Urinary bladder (tissue), 4 donors: ENCODE measurements at places on chromosomes 3 and 15. TPM values are rescaled to one million over a fixed set of nuclear protein-coding genes. Genes with fewer than 3 reads are reported as not detected.

DNA sequence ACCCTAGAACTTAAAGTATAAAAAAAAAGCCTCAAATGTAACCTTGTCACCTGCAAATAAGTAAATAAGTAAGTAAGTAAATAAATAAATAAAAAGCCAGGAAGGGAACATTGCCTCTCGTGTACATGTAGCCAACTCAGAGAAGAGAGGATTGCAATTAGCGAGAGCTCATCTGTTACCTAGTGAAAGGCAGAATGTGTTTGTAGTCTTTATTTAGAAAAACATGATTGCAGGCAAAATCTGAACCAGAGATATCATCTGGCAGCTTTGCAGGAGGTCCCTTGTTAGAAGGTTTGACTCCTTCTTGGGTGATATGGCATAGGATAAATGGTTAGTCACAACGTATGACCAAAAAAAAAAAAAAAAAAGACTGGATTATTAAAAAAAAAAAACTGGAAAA is 71.6 kb upstream of the SYN2 start:
- DNase-seq = no peak

DNA sequence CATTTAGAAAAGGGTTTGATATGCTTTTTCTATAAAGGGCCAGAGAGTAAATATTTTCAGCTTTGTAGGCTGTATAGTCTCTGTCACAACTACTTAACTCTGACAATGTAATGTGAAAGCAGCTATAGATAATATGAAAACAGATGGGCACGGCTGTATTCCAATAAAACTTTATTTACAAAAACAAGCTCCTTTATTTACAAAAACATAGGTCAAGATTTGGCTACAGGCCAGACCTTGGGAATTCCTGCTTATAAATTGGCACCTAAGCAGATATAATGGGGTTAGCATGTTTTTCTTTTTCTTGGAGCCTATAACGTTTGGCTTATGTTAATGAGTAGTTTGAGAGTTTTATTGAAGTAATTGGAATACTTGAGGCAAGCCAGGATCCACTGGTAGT is 119.4 kb upstream of the CGNL1 start:
- no peak for DNase-seq

The GPR27 gene
- 2.7 TPM for total RNA-seq

The NEK10 gene
- 7.5 TPM for total RNA-seq

GRCh38 chr3:178514401-178514800 is 21.8 kb upstream of the KCNMB2 start:
- DNase-seq = no peak

The GOLGA8Q gene
- total RNA-seq = 5.5 TPM

- no peak for DNase-seq
Measured at GRCh38 chr3:36893137-36893557, 51.7 kb downstream of the TRANK1 start.

The SLC22A14 gene
- 0.16 TPM for total RNA-seq

The ADAMTSL3 gene
- total RNA-seq = 56.9 TPM

GRCh38 chr3:194556086-194557056 is 69.6 kb upstream of the ATP13A3 start:
- DNase-seq = no peak

GRCh38 chr3:188052169-188053035 is 101.6 kb upstream of the LPP start:
- peak; percentile 62 for DNase-seq

DNA sequence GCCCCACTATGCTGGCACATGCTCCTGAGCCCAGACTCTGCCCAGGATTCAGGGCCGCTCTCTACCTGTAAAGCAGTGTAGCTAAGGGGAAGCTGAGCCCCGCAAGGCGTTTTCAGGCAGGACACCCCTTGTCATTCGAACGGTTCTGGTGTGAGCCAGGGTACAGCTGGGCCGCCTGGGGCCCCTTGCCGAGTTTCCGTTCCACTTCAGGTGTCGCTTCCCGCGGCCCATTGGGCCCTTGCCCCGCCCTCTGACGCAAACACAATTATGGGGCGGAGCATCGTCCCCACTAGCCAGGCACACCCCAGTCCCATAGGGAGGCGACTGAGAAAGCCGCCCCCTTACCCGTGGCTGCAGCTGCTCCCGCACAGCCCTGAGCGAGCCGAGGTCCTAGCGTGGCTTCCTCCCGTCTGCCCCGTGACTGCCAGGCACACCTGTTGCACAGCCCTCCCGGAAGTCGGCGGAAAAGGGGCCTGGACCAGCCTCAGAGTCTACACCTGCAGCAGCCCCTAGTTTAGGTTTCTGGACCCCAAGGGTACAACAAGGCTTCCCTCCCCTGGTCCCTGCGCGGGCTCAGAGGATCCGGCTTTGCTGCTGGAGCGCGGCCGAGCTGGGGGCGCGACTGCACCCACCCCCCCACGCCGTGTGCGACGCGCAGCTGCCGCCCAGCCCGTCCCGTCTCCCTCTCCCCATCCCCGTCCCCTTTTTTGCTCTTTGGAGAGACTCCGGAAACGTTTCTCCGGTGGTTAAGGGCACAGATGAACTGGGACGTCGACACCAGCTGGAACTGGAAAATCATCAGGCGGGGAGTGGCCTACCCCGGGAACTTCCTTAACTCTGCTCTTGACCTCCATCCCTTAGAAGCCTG is at the start of gene PLSCR2:
PLSCR2 (minus strand) TSS at position 412 of the 868 bp plus-strand sequence. CDS start 9,657 bp downstream, outside the sequence.
- DNase-seq = no peak

GRCh38 chr3:172217877-172218276 is 178.5 kb downstream of the FNDC3B start:
- no peak for DNase-seq

- DNase-seq = no peak
Measured at GRCh38 chr3:31227131-31227562, 305.6 kb upstream of the STT3B start.

- no peak for DNase-seq
Measured at GRCh38 chr3:49263159-49263889, 13.7 kb downstream of the C3orf62 start.

GRCh38 chr15:51907136-51907862 is 64.3 kb downstream of the LEO1 start:
- no peak for DNase-seq
